ENCODE measurements at places on chromosomes 2 and 18.

- DNase-seq: peak; percentile 0
These were observed 7.8 kb downstream of the EHD3 start for GRCh38 chr2:31241625-31242270.

- no peak for DNase-seq
These were observed 105.5 kb upstream of the RGPD4 start for GRCh38 chr2:107721178-107721577.

DNA sequence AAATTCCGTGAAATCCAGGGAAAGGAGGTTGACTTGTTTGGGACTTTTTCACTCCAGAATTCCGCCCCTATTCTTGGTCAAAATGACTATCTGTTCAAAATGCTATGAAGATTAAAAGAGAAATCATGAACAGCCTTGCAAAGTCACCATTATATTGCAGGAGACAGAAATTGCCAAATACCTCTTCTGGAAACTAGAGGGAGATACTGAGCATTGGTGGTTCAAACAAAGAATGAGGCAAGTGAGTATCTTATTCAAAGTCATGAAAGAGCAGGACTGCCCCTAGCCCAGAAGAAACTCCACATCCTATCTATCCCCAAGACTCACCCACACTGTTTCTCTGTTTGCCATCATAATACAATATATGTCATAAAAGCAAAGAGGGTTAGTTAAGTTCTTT lies 862.3 kb upstream of the POU3F3 start:
- DNase-seq: no peak

DNA sequence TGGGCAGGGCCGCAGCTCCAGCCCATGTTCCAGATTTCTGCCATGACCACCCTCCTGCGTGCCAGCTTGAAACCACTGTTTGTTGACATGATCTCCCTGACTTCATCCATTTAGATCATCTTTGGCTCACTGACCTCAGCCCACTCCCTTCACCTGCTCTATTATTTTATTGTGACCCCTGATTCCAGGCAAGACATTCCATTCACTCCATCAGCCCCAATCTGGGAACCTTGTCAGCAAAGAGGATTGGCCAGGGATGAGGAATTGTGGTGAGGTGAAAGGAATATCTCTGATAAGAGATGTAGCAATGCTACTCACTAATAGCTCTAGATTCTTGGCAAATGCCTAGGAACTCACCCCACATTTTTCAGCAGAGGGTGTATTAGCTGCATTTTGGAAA lies 174.2 kb downstream of the TMEM247 start:
- DNase-seq: no peak

GRCh38 chr2:16080516-16080915 lies 140.2 kb downstream of the MYCN start:
- no peak for DNase-seq

DNA sequence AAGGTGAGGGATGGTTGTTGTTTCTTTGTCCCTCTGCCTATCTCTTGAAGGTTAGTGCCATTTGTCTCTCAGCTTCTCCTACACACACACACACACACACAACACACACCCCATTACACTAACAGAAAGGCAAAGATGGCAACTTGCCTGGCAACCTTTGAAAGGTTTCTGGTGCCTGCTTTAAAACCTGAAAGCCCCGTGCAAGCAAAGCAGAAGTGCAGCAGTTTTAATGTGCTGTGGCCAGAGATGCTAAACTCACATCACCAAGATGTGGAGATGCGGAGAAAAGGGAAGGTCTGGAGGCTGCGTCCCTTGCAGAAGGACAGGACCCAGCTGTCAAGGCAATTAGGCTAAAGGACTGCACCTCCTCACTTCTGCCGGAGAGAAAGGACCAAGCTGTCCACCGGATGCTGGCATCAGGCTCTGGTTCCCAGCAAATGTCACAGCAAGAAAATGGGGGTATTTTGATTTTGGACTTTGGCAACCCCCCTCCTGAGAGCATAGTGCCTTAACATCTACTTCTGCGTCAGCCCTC lies 196.4 kb downstream of the ARL4C start:
- DNase-seq: no peak

- DNase-seq: no peak
These were observed 147.6 kb downstream of the GALNT14 start for GRCh38 chr2:30990671-30991070.

GRCh38 chr2:66824926-66825325 lies 390.0 kb downstream of the MEIS1 start:
- DNase-seq: no peak

DNA sequence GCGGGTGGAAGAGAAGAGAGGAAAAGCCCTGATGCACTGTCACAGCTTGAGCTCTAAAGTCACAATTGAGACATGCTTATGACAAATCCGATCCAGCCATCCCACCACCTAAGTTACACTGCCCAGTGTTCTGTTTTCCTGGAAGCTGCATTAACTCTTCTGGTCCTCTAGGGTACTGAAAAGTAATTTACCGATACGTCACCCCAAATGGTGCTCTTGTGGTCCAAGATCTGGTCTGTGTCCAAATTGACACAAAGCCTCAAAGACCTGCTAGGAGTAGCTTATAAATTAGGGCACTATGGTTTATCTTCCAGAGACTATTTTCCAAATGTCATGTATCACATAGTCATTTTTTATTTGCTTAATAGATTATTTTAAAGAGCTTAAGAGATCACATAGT lies 186.7 kb upstream of the ETAA1 start:
- DNase-seq: no peak

DNA sequence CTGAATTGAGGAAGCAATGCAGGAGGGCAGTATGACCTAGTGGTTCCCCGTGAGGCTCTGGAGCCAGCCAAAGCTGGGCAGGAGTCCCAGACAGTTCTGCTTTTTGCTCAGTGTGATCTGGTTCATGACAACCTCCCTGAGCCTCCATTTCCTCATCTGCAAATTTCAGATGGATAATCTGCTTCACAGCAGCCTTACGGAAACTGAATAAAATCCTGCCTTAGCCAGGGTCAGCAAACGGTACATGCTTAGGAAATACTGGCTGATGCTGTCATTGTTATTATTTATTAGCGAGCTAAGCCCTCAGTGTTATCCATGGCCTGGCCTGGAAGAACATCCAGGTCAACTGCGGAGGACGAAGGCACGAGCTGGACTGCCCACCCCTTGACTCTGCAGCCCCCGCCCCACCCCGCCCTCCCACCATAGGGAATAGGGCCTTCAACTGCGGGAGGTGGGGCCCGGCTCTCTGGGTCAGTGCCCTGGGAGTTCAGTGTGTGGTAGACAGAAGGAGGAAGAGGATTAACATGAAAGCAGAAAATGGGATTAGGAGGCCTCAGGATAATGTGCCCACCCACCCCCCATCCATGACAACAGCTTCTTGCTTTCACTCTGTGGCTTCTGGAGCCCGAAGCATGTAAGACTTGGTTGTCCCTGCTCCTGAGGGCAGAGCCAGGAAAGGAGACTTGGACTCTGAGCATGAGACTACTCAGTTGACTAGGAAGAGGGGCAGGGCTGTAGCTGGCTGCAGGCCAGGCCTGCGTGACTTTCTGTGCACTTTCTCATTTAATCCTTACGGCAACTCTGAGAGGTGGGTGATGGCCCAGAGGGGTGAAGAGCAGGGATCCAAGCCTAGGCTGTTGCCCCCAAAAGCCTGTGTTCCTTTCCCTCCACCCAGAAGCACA lies 13.1 kb downstream of the PKDCC start:
- no peak for DNase-seq

DNA sequence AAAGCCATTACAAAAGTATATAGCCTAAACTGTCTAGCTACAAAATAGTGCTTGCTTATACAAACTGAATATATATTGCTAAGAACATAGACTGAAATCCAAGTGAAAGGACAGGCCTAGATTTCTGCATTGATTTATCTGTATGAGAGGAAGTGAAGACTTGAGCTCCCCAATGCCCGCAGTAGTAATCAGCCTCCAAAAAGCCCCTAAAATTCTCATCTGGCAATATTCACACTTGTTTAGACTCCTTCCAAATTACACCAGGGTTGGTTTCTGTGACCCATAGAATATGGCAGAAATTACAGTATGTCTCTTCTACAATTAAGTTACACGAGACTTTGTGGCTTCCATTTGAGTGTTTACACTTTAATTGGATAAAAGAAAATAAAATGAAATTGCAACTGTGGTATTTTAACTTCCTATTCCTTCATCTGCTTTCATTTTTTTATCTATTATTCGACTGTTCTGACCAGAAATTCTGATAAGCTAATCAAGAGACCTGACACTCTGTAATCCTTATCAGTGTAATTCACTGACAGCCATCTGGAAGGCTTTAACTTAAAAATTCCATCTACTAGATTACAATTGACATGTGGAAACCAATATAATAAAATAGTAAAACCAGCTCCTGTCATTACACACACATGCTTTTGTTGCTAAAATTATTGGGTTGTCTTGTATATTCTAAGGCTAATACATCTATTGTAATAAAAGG lies 21.1 kb downstream of the ABCB11 start:
- no peak for DNase-seq

- no peak for DNase-seq
These were observed 23.8 kb downstream of the ABCB11 start for GRCh38 chr2:169007356-169007755.

GRCh38 chr2:203533676-203534591 lies 1.2 kb downstream of the RAPH1 start:
- no peak for DNase-seq

- no peak for DNase-seq
These were observed 11.8 kb downstream of the CRACDL start for GRCh38 chr2:98924038-98924830.

- no peak for DNase-seq
These were observed 136.2 kb upstream of the MAPRE2 start for GRCh38 chr18:34904994-34905393.

- no peak for DNase-seq
These were observed 62.1 kb upstream of the ZNF516 start for GRCh38 chr18:76557026-76557575.

DNA sequence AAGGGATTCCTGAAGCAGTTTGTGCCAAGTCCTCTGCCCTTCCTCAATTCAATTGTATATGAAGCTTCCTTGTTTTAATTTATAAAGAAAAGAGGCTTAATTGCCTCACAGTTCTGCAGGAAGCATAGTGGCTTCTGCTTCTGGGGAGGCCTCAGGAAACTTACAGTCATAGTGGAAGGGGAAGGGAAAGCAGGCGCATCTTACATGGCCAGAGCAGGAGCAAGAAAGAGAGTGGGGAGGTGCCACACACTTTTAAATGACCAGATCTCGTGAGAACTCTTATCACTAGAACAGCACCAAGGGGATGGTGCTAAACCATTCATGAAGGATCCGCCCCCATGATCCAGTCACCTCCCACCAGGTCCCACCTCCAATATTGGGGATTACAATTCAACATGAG lies 114.2 kb downstream of the SGPP2 start:
- DNase-seq: no peak

GRCh38 chr2:20737505-20737904 lies 70.6 kb downstream of the GDF7 start:
- DNase-seq: no peak

DNA sequence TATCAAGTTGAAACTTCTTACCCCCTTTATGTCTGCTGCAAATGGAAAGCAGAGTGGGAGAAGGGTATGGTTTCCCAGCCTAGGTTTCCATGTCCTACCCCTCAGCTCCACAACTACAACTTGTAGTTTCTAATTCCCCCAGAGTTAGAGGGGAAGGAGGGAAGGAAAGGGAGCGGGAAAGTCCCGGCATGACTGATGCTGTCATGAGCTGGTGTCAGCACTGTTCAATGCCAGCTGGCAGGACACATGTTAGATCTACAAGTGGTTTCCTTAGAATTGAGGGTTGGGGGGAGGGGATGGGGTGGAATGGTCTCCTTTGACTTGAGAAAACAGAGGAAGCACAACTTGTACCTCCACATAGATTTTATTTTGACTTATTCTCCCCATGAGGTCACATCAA lies 194.0 kb downstream of the MBD2 start:
- DNase-seq: no peak
